ENCODE measurements at places on chromosomes 3 and 15.

DNA sequence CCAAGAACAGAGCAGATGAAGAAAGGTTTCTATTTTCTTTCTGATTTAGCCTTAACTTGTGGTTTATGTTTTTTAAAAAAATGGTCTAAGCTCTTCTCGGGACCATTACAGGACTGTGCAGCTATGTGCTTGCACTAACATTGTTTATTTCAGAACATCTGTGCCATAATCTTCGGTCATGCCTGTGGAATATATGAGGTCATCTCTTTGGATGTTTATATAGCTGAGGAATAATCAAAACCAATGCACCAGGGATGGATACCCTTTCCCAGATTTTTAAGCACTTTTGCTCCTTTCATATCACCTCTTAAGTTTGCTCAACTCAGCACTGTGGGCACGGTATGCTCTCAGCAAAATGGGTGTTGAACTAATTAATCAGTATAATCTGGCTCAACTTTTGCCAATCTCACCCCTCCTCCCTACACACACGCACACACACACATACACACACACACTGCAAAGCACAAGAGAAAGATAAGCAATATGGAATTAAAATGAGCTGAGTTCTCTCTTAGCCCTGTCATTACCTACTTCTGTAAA lies 268.5 kb upstream of the TMC3 start:
- DNase-seq: no peak

- no peak for DNase-seq
Measured at GRCh38 chr15:48595981-48596380, 49.5 kb downstream of the FBN1 start.

DNA sequence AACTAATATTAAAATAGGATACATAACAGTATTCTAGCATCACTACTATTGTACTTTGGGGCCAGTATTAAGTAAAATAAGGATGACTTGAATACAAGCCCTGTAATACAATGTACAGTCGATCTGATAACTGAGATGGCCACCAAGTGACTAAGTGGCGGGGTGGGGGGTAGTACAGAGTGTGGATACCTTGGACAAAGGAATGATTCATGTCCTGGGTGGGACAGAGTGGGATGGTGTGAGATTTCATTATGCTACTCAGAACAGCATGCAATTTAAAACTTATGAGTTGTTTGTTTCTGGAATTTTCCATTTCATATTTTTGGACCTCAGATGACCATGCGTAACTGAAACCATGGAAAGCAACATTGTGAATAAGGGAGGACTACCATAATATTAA lies 46.0 kb downstream of the SLC7A14 start:
- DNase-seq: peak; percentile 29

DNA sequence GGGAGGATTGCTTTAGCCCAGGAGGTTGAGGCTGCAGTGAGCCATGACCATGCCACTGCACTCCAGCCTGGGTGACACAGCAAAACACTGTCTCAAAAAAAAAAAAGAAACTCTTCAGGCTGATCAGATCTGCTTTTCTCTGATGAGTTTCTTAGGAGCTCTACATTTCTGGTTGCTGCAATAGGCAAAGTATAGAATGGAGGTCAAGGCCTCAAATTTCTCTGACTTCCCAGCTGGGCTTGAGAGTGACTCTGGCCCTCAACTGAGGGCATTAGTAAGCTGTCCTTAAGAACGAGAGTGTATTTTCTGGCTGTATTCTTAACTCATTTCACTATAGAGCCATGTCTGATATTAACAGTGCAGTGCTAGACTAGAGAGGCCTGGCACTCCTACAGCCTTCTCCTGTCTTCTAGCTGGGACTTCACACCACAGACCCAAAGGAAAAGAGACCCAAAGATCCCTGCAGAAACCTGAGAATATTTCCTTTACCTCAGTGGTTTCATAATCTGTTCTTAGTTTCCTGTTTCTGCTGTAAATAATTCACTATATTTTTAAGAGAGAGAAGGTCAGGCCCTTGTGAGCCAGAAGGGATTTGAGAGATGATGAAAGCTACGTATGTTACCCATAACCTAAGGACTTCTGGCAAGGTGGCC lies 2.0 kb upstream of the NR1I2 start:
- no peak for DNase-seq

- peak; percentile 82 for DNase-seq
Measured at GRCh38 chr15:82875411-82876003, 66.1 kb downstream of the WHAMM start.

GRCh38 chr3:129611812-129612533 lies 5.5 kb upstream of the PLXND1 start:
- no peak for DNase-seq

DNA sequence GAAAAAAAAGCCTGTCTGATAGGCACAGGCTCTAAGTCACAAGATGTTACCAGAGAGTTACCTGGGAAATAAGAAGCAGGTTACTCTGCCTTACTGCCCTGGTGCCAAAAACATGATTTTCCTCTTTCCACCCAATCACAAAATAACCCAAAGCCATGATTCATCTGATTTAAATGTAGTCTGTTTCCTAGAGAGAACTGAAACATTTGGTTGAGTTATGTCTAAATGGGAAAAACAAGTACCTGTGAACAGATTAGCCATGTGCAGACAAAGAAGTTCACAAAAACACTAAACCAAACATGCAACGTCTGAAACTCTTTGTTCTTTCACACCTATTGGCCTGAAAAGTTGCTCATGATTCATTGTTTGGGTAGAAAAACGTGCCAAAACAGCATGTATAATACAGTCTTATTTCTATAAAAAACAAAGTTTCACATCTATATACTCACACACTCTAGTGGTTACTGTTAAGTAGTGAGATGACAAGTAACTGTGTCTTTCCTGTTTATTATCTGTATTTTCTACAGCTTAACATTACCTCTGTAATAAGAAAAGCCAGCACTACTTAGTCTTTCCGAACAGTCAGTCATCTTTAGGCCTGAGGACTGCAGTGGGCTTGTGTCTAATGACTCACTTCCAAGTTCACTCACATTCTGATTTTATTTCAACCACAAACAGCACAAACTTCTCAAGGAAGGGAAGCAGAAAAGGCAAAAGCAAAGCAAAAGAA lies 30.2 kb downstream of the FAM174B start:
- peak; percentile 94 for DNase-seq

- DNase-seq: no peak
Measured at GRCh38 chr3:127276396-127276795, 11.4 kb downstream of the PRR20G start.

- DNase-seq: no peak
Measured at GRCh38 chr3:134365766-134366065, 8.5 kb downstream of the AMOTL2 start.

DNA sequence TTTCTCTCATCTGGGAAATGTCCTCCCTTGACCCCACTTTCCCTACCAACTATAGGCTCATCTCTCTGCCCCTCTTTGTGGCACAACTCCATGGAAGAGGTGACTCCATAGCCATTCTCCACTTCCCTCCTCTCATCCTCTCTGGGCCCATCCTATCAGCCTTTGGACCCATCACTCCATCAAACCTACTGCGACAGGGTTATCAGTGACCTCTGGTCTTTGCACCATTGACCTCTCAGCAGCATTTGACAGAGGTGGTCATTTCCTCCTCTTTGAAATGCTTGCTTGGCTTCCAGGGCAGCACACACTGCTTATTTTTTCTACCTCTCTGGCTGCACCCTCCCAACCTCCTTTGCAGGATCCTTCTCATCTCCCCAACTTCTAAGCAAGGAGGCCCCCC lies 113.1 kb upstream of the SLC25A36 start:
- no peak for DNase-seq

DNA sequence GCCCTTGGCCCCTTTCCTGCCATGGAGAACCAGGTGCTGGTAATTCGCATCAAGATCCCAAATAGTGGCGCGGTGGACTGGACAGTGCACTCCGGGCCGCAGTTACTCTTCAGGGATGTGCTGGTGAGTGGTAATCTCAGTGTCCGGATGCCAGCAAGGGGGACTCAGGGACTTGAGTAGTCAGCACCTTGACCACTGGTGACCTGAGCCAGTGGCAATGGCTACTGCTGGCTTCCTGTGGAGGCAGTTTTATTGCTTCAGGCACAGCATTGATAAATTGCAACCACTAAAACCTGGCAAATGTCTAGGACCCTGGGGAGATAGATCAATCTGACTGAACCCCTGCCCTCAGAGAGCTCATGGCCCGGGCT lies 830 bp downstream of the MAP2K5 start:
- DNase-seq: no peak

DNA sequence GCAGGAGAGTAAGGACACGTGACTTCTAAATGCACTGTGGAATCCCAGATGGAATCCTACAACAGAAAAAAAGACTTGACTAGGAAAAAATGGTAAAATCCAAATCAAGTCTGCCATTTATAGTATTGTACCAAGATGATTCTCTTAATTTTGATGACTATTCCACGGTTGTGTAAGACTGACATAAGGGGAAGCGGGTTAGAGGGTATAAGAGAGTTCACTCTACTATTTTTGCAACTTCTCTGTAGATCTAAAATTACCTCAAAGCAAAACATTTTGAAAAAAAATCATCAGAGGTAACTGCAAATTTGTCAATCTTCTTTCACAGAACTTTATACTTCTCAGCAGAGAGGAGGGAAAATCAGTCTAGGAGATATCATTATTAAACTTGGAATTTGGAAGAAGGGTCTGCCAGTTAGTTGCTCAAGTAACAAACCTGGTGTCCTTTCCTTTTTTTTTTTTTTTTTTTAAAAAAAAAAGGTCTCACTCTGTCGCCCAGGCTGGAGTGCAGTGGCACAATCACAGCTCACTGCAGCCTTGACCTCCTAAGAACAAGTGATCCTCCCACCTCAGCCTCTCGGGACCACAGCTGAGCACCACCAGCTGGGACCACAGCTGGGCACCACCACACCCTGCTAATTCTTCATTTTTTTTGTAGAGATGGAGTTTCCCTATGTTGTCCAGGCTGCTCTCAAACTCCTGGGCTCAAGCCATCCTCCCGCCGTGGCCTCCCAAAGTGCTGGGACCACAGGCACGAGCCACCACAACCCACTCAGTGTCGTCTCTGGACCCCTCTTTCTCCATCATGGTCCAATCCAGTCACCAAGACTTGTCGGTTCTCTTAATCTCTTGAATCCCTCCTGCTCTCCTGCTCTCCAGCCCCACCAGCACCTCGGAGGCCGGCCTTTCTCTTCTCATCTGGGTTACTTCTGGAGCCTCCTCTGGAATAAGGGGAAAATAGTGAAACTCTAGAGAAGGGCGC lies 14.9 kb upstream of the HES1 start:
- DNase-seq: no peak

GRCh38 chr3:127706785-127707351 lies 34.1 kb downstream of the ABTB1 start:
- no peak for DNase-seq

DNA sequence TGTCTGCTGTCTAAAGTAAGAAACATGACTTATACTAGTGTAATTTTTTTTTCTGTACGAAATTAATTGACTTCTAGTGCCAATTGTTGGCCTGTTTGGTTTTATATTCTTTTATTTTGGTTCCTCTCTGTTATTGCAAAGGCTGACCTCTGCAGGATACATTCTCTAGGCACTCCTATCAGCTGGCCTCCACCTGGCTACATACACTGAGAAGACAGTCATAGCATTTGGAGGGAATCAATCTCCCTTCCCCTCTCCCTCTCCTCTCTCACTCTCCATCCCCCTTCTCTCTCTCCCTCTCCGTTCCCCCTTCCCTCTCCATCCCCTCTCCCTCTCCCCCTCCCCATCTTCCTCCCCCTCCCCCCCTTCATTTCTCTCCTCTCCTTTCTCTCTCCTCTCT lies 116.7 kb downstream of the MCTP2 start:
- no peak for DNase-seq

- DNase-seq: no peak
Measured at GRCh38 chr15:60009124-60009960, 5.2 kb downstream of the FOXB1 start.

- DNase-seq: no peak
Measured at GRCh38 chr15:74316141-74316540, 51.3 kb downstream of the CYP11A1 start.

DNA sequence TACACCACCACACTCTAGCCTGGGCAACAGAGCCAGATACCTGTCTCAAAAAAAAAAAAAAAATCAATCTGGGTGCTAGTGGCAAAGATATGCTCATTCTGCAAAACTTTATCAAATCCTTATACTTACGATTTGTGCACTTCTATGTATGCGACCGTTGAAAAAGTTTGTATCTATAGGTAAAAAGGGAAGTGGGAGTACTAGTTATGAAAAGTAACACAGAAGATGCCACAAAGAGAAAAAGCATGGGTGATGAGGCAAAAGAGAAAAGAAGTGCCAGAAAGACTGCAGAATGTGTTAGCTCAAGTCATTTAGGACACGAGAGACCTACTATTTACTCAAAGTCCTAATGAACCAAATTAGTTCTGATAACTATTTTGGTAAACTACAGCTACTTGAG lies 407.8 kb downstream of the SHQ1 start:
- DNase-seq: no peak

- DNase-seq: no peak
Measured at GRCh38 chr3:129003578-129004112, 2.5 kb downstream of the EFCC1 start.

- DNase-seq: peak; percentile 49
Measured at GRCh38 chr15:62071711-62072308, 5.0 kb downstream of the C2CD4A start.

All from LHCN-M2 (cell line).